ENCODE measurements at places on chromosomes 3 and 15. TPM values are rescaled to one million over a fixed set of nuclear protein-coding genes. Genes with fewer than 3 reads are reported as not detected.
A peak's percentile ranks its signal among the peaks of the same experiment; 100 is the strongest.

- no peaks in the 10 kb centered on the region for H3K4me1 ChIP-seq
- no peak overlapping the region for H3K4me3 ChIP-seq
- no peak for DNase-seq
- H3K36me3 ChIP-seq: no peaks in the 10 kb centered on the region
Measured at GRCh38 chr15:49589030-49589429, 31.6 kb downstream of the FAM227B start.

DNA sequence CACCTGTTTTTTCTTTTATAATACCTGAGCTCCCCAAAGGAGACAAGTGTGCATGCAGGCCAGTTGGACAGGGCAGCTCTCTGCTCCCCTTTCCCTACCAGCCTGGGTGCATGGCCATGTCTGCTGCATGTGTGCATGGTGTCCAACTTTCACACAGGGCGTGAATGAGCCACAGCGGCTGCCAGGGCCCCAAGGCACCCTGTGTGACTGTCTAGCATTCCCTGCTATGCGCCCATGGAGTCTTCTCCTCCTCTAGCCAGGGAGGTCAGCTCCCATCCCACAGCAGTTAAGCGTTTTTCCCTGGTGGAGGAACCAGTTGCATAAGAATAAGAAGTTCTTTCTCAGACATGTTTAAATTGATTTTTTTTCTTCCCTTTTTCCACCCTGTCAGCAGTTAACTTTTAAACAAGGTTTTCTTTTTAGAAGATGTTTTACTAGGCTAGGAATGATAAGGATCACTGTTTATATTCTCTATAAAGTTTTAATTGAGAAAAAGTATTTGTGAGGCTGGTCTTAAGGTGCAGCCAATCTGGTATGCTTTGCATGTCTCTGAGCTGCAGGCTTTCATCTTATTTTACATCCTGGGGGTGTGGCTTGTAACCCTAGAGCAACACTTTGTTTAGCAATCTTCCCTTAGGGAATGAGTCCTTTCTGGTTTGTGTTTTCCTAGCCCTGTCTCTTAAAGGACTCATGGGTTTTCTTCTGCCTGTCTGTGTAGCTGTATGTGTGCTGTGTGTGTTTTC, 20.5 kb upstream of the OR5H1 start:
- H3K27ac ChIP-seq: no peak overlapping the region
- H3K4me1 ChIP-seq: no peaks in the 10 kb centered on the region
- no peak for DNase-seq
- no peaks in the 10 kb centered on the region for H3K36me3 ChIP-seq

GRCh38 chr3:186223476-186223875, 114.6 kb upstream of the ETV5 start:
- H3K4me3 ChIP-seq: no peak overlapping the region
- no peaks in the 10 kb centered on the region for H3K27me3 ChIP-seq
- no peaks in the 10 kb centered on the region for H3K36me3 ChIP-seq
- no peak overlapping the region for H3K27ac ChIP-seq

DNA sequence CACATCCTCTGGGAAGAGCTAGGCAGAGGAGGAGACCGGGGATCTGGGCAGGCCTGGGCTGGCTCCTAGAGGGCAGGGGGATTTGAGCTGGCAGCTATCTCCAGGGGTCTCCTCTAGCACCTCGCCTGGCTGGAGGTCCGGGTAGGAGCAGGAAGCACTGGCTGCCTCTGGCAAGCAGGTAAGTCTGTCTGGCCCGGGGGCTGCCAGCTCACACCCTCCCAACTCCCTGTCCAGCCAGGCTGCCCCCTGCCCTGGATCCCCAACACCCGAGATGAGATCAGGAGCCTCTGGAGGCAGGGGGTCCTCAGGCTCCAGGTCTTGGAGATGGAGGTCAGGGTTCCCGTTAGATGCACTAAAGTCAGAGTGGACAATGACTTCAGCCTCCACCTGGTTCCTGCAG, 6.2 kb upstream of the IGDCC3 start:
- no peaks in the 10 kb centered on the region for H3K36me3 ChIP-seq
- H3K27me3 ChIP-seq: no peaks in the 10 kb centered on the region
- DNase-seq: no peak
- H3K4me3 ChIP-seq: no peak overlapping the region

DNA sequence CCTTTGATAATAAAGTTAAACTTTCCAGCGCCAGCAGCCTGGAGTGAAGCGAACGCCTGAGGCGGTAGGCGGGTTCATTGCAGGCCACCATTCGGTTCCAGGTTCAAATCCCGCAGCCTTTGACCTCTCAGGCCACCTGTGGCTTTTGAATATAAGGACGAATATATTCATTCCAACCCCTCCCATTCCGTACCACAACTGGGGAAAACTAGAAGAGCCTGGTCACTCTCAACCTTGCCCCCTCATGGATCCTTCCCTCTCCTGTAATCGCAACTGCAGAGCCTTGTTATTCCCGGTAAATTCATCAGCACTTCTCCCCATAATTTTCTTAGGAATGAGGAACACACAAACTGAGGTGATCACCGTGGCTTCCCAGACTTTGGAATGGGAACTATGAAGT, 35.2 kb downstream of the ZIC4 start:
- H3K27ac ChIP-seq: no peak overlapping the region
- no peaks in the 10 kb centered on the region for H3K4me1 ChIP-seq
- DNase-seq: peak; percentile 34
- H3K36me3 ChIP-seq: no peaks in the 10 kb centered on the region

GRCh38 chr15:80202641-80203360, 49.2 kb downstream of the CTXND1 start:
- H3K27ac ChIP-seq: no peak overlapping the region
- H3K4me3 ChIP-seq: no peak overlapping the region
- no peaks in the 10 kb centered on the region for H3K36me3 ChIP-seq
- H3K27me3 ChIP-seq: no peaks in the 10 kb centered on the region

GRCh38 chr3:117226932-117227331, 517.4 kb downstream of the TUSC7 start:
- no peak for DNase-seq
- H3K36me3 ChIP-seq: no peaks in the 10 kb centered on the region
- H3K4me3 ChIP-seq: no peak overlapping the region
- H3K27me3 ChIP-seq: no peaks in the 10 kb centered on the region
- H3K4me1 ChIP-seq: no peaks in the 10 kb centered on the region

Gene DNAH12
- not detected for total RNA-seq

Gene VIPR1
- total RNA-seq: 6.6 TPM

Gene HCN4
- total RNA-seq: not detected

Gene MNS1
- 0.66 TPM for total RNA-seq

Gene NBEAL2
- total RNA-seq: 22.0 TPM

All from esophagus muscularis mucosa (tissue), 4 donors.